Large intestine (tissue), 12 donors: ENCODE measurements at places on chromosomes 16 and 17. TPM values are rescaled to one million over a fixed set of nuclear protein-coding genes. Genes with fewer than 3 reads are reported as not detected.

DNA sequence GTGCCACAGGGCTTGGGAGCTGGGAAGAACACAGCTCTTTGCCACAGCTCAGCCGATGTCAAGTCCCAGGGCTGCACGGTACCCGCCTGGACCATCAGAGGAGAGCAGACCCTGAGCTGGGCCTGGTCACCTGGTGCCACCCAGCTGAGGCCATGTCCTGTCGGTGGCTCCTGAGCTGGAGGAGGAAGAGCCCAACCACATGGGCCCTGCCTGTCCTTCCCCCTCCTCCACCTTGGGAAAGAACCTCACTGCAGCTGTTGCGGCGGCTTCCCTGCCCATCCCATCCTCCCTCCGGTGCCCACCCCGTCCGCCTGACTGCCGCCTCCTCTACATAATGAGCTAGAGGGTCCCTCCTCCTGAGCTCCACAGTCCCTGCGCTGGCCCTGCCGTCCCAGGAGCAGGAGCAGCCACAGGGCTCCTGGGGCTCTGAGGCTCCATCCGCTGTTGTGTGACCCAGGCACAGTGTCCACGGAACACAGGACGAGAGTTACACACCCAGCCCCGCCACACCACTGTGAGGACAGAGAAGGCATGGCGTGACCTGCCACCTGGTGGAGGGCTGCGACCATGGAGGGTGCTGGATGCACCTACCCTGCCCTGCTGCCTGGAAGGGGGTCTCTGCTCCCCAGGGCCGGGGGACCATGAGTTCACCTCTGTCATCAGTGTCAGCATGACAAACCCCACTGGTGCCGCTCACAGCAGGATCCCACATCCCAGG, 21.4 kb upstream of the CHMP6 start:
- peaks cover 8% of the 10 kb centered on the region for H3K4me1 ChIP-seq
- H3K36me3 ChIP-seq = peaks cover 4% of the 10 kb centered on the region
- no peak overlapping the region for H3K27ac ChIP-seq
- H3K4me3 ChIP-seq = no peak overlapping the region
- no peak for DNase-seq

DNA sequence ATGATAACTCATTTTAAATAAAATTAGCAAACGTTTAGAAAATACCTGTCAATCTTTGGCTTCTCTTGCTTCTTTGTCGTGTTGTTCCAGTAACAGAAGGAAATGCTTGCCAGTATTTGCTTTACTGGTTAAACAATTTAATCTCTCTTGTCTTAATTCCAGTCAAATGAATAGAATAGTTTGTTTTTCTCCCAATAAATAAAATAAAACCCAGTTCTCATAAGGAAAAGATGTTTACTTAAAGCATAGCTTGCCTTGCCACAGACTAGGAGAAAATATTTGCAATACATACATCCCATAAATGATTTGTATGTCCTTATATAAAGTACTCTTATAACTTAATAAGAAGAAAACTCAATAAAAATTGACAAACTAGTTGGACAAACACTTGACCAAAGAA, 43.9 kb upstream of the TEKT3 start:
- peaks cover 11% of the 10 kb centered on the region for H3K4me1 ChIP-seq
- H3K4me3 ChIP-seq = no peak overlapping the region
- DNase-seq = no peak
- no peaks in the 10 kb centered on the region for H3K27me3 ChIP-seq

MYH8 gene
- 2.1 TPM for polyA plus RNA-seq

GRCh38 chr17:2978991-2979390, 84.4 kb downstream of the OR1D5 start:
- DNase-seq = no peak
- no peak overlapping the region for H3K27ac ChIP-seq
- H3K36me3 ChIP-seq = peaks cover 15% of the 10 kb centered on the region
- H3K27me3 ChIP-seq = no peaks in the 10 kb centered on the region
- no peak overlapping the region for H3K4me3 ChIP-seq

CPHXL2 gene
- polyA plus RNA-seq = 0.06 TPM
